Astrocyte of the hippocampus (primary cell): ENCODE measurements at places on chromosomes 5 and 9.

- no peak for DNase-seq
These were observed 3.6 kb downstream of the RNF130 start for GRCh38 chr5:180067986-180068385.

DNA sequence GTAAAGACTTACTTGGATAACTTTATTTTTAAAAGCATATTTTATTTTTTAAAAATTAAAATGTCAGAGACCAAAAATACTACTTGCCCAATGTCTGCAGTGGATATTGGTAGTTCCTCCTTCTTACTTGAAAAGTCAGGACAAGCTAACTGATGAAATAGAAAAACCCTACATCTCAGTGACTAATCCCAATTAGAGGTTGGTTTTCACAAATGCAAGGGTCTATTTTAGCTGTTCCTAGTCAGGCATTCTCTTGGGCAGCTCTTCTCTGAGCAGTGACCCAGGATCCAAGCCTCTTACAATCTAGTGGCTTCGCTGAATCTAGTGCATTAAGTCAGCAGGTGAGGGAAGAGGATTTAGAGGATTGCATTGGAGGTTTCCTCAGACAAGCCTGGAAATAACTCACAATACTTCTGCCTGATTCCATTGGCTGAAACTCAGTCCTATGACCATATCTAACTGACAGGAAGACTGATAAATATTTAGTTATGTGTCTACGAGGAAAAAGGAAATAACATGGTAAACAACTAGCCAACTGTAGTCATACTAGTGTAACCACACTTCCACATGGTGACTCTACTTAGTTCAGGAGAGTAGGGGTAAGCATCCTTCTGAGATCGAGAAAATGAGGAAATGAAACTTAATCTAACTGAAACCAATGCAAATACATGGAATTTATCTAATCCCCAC is 34.2 kb upstream of the MIER3 start:
- DNase-seq, result no peak

DNA sequence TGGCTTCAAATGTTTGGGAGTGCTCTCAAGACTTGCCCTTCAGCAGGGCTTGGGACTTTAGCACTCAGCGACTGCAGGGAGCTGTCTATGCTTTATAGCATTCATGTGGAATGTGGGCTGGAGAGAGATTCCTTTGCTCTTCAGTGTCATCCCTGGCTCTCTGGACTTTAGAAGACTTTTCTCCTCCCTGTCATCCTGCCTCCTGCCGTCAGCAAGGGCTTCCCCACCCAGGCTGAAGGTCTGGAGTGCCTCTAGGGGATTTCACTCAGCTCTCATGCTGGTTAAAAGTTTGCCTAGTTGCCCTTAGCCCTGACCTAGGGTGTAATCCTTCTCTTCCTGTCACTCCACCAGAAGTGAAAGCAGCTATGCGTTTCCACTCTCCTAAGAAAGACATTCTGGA is 210.9 kb downstream of the FRMD3 start:
- no peak for DNase-seq

GRCh38 chr5:10896016-10896415 is 135.0 kb upstream of the DAP start:
- peak; percentile 28 for DNase-seq

DNA sequence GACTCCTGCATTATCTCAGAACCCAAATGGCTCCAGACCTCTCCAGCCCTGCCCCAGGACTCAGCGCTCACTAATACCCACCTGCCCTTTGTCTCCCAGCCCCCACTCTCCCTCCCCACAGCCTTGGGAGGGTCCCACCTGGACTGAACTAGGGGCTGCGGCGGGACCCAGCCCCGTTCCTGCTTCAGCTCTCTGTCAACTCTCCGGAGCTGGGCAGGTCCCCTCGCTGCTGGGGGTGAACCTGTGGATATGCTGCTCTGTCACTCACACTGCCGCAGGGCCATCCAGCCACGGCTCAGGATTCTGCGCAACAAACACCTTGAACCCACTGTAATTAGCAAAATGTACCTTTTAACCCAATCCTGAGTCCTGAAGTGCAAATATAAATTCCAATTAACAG is 36.8 kb downstream of the NDUFS6 start:
- no peak for DNase-seq

- DNase-seq, result no peak
These were observed 133.3 kb upstream of the DPYSL3 start for GRCh38 chr5:147643142-147643541.

DNA sequence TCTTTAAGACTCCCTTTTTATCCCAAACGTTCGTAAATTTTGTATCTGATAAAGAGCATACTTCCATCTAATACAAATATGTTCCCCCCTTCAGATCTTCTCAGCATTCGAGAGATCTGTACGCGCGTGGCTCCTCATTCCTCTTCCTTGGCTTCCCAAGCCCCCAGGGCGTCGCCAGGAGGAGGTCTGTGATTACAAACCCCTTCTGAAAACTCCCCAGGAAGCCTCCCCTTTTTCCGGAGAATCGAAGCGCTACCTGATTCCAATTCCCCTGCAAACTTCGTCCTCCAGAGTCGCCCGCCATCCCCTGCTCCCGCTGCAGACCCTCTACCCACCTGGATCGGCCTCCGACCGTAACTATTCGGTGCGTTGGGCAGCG is 19.9 kb downstream of the CDKN2A start:
- DNase-seq, result no peak

DNA sequence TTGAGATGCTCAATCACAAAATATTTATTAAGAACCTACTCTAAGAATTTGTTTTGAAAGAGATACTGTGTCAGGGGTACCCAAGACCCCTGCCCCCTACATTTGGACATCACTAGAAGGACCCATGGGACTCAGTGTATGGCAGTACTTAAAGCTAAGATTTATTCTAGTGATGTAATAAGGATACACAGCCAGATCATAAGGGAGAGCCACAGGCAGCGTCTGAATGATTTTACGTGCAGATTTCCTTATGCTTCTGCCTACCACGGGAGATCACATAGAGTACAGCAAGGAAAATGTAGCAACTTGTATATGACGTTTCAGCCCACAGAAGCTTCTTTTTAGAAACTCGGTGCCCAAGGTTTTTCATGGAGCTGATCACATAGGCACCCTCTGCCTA is 172.9 kb downstream of the DEPDC1B start:
- DNase-seq, result no peak

- DNase-seq, result peak; percentile 67
These were observed 42.0 kb downstream of the ACO1 start for GRCh38 chr9:32426278-32426939.

- DNase-seq, result no peak
These were observed 18.4 kb upstream of the CDKN2AIPNL start for GRCh38 chr5:134430001-134430569.

DNA sequence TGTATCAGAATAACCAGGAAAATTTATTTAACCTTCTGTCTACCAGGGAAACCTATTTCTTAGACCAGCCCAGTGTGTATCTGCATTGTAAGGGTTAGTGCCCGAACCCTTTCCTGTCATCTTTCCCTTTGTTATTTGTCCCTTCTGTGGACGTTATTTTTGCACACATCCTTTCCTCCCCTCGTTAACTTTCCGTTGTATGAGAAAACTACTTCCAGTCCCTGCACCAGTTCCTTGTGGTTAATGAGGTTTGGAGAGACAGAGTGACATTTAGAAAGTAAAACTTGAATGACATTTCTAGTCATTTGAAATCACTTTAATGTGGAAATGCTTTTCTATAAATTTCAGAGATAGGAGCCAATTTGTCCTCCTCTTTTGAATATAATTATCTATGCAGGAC is 4.3 kb upstream of the IFNB1 start:
- DNase-seq, result no peak

- DNase-seq, result no peak
These were observed 83.9 kb downstream of the BARX1 start for GRCh38 chr9:93871286-93871685.

GRCh38 chr5:50808406-50808805 is 142.0 kb downstream of the PARP8 start:
- DNase-seq, result no peak

GRCh38 chr9:138025417-138025816 is 147.8 kb downstream of the CACNA1B start:
- DNase-seq, result no peak

GRCh38 chr9:133169102-133169501 is 5.4 kb upstream of the GBGT1 start:
- DNase-seq, result no peak

DNA sequence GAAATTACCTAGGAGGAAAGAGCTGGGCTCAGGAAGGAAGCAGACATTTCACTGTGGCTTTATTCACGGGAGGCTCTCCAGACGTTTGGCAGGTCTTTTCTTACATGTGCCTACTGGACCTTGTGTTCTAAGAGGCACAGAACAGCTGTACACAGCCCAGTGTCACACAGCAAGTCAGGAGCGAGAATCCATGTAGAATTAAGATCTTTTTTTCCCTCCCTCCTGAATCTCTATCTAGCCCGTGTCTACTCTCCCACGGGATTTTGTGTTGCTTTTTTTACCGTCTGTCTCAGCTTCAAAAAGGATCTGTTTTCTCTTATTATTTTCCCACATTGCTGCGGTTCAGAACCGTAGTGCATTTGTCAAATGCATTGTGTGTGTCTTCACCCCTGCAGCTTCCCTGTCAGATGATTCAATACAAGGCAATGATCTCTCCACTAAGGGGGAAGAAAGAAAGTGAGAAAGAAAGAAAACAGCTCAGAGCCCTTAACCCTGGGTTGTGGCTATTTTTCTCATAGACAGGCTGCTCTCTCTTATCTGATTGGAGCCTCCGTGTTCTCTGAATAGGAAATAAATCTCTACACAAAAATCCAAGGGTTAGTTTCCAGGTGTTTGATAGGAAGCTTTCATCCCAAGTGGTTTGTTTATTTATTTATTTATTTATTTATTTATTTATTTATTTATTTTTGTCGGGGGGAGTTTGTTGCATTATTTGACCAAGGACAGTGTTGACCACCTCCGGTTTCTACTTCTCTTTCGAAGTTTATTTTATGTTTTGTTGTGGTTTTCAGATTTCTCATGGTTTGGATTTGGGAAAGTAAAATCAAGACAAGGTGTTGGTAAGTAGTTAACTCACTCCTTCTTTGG is 191.0 kb downstream of the NTRK2 start:
- DNase-seq, result peak; percentile 28

GRCh38 chr5:108940506-108940905 is 192.8 kb downstream of the FER start:
- DNase-seq, result no peak

- peak; percentile 81 for DNase-seq
These were observed 11.5 kb upstream of the STK32A start for GRCh38 chr5:147223343-147223742.

- DNase-seq, result no peak
These were observed 46.8 kb downstream of the GRIN3A start for GRCh38 chr9:101691657-101692056.

DNA sequence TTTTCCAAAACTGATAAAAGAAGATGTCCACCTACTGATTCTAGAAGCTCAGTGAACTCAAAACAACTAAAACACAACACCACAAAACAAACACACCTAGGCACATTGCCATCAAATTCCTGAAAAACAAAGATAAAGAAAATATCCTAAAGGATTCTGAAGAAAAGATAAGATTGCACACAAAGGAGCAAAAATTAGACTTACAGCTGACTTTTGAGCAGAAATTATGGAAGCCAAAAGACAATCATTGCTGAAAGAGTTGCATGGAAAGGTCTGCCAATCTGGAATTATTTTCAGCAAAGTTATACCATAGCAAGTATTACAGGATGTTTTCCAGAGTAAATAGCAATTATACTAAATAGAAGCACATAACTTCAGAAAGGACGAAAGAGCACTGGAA is 128.2 kb upstream of the IRX2 start:
- no peak for DNase-seq

DNA sequence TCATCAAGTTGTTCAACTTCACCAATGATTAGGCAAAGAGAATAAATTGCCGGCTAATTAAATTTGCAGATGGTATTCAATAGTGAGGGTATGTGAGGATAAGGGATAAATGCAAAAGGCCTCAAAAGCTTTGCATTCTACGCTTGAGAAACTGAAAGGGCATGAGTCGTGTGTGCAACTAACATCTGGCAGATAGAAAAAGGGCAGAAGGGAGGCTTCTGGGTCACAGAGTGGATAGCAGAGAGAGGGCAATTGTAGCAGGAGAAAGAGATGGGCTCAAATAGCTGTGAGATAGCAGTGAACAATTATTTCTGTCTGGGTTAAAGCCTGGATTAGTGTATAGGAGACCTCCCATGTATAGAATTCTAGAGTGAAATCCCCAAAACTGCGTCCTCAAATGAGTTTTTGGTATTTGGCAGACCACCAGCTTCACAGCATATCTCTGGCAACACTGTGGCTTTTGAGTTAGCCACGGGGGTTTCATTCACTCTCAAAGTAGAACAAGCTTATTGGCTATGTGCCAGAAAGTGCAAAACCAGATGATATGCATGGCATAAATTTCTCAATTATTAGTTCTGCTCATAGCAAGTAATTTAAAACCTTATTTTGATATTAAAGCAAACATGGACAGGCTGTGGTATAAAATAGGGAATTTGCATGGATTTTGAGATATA is 586.3 kb downstream of the BRINP1 start:
- peak; percentile 1 for DNase-seq

GRCh38 chr9:137326445-137327065 is 24.5 kb upstream of the NRARP start:
- DNase-seq, result no peak

DNA sequence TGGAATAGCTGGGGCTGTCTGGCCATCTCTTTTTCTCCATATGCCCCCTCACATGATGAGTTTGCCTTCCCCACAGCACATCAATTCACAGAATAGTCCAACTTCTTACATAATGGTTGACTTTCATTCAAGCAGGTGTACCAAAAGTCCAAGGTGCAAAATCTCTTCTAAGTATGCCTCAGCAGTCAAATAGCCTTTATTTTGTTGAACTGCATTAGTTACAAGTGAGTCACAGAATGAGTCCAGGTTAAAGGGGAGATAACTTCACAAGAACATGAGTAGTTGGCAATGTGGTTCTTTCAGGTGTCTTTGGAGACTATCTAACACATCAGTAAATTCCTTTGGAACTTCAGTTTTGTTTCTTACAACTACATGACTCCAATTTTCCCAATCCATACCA is 672.5 kb downstream of the PRELID2 start:
- DNase-seq, result no peak

GRCh38 chr5:31100781-31101310 is 92.6 kb upstream of the CDH6 start:
- DNase-seq, result no peak

- no peak for DNase-seq
These were observed 12.3 kb downstream of the SPINK9 start for GRCh38 chr5:148347706-148348105.

DNA sequence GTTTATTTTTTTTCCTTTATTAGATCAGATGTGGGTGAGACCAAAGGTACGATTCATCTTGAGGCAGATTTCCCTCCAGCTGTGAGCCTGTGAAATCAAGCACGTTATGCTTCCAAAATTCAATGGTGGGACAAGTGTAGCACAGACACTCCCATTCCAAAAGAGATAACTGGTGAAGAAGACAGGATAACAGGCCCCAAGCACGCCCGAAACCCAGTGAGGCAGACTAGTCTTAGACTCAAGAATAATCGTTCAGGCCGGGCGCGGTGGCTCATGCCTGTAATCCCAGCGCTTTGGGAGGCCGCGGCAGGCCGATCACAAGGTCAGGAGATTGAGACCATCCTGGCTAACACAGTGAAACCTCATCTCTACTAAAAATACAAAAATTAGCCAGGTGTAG is 36.8 kb upstream of the COL5A1 start:
- no peak for DNase-seq

GRCh38 chr5:143593723-143594122 is 190.2 kb upstream of the NR3C1 start:
- no peak for DNase-seq

GRCh38 chr9:99873531-99873930 is 32.9 kb upstream of the STX17 start:
- peak; percentile 51 for DNase-seq
